ENCODE measurements at places on chromosomes 12 and 14.

GRCh38 chr12:69129017-69129416, 110.4 kb upstream of the CPSF6 start:
- no peak for DNase-seq

DNA sequence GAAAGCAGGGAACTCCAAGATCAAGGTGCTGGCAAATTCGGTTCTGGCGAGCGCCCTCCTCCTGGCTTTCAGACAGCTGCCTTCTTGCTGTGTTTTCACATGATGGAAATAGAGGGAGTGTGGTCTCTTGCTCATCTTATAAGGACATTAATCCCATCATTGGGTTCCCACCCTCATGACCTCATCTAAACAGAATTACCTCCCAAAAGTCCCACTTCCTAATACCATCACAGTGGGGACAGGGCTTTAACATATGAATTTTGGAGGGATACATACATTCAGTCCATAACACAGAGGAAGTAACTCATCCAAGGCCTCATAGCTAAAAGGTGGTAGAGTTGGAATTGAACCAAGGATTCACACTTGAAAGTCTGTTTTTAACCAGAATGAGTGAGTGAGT, 28.6 kb downstream of the DYRK2 start:
- DNase-seq = no peak

GRCh38 chr12:105562199-105562971, 231.9 kb downstream of the C12orf75 start:
- DNase-seq = peak; percentile 31

- DNase-seq = no peak
These were observed 47.7 kb upstream of the IGF1 start for GRCh38 chr12:102528111-102528510.

DNA sequence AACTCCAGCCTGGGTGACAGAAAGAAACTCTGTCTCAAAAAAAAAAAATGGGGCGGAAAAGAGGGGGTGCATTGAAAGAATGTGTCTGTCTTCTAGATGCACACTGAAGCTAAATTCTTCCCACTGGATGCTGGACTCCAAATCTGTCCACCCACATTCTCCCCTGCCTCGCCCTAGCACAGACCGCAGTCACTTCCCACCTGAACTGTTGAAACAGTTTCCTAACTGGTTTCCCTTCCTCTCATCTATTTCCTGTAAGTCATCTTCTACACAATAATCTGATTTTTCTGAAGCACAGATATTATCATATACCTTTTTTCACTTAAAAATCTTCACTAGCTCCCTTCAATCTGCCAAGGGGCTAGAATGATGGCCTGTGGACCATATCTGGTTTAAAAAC, 1.5 kb upstream of the HCAR1 start:
- no peak for DNase-seq

- peak; percentile 88 for DNase-seq
These were observed at the start of gene CSRP2 for GRCh38 chr12:76878899-76879709. Gene CSRP2, minus strand, starts transcription at chr12:76879019. Its CDS starts 12,759 bp downstream, at chr12:76866260.

All from transverse colon (tissue), 4 donors.